Umbilical cord (tissue), 2 donors: ENCODE measurements at places on chromosomes 7 and 10.
A peak's percentile ranks its signal among the peaks of the same experiment; 100 is the strongest.

DNA sequence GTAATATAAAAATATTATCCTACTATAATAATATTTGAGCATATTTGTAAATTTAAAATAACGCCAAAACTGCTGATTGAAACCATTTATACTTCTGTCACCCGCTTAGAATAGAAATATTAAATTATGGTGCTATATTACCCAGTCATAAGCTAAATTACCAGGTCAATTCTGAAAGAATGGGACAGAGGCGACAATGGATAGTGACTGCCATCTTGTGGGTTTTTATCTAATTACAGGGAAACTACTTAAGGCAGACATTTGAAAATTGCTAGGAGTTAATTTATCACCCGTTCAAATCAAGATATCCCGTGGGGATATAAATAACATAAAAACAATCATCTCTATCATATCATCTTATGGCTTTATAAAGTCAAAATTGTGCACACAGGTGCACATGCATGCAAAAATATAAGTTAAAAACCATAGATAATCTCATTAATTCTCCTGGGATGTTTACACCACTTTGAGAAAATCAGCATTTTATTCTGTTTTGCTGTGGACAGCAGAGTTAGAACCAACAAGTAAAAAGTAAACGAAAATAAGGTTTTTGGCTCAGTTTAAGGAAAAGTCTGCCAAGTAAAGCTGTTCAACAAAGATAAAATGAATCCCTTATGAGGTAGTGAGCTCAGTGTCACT, 41.3 kb upstream of the HPSE2 start:
- DNase-seq = peak; percentile 24

- DNase-seq = no peak
Measured at GRCh38 chr10:130244928-130245495, 108.8 kb downstream of the GLRX3 start.

DNA sequence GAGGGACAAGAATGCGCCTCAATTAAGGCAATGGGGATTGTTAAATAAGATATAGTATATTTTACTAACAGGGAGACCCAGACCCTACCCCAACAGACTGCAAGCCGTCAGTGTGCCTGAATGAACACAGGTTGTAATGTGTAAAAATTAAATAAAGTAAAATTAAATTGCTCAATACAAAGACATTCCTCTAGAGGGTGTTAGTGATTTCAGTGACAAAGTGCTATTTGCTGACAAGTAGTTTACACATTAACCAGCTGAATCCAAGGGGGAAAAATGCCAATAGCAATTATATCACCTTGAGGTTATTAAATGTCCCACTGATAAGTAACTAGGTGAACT, 110.5 kb downstream of the EBF3 start:
- DNase-seq = no peak

DNA sequence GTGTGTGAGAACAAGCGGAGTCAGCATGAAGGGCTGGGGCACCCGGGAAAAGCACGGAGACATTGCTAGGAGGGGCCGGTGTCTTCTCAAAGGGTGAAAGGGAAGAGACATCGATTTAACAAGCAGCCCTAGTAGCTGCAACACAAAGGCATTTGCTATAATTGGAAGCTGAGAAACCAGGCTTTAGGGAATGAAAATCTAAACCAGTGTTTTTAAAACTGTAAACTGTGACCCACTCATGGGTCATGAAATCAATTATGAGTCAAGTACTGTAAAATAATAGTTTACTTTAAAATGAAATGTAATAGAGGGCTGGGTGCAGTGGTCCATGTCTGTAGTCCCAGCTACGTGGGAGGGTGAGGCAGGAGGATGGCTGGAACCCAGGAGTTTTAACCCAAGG, 128.7 kb upstream of the RHEB start:
- no peak for DNase-seq

DNA sequence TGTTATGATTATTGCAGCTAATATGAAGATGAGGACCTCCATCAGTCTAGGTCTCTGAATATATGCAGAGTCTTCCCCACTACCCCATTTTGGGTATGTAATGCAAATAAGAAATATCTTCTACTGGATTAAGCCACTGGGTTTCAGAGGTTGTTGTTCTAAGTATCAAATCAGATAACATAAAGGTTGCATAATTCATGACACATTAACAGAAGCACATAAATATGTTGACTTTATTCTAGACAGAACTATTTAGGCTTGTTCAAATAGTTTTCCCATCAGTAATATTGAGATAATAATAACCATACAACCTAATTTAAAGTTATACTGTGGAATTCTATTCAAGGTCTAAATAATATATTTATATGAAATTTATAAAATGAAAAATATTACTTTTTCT, 157.1 kb downstream of the ETV1 start:
- DNase-seq = no peak

- DNase-seq = no peak
Measured at GRCh38 chr10:119431773-119432135, 110.8 kb downstream of the RGS10 start.

GRCh38 chr7:141675436-141676215, 26.3 kb downstream of the DENND11 start:
- no peak for DNase-seq

GRCh38 chr10:92569071-92569470, 4.8 kb downstream of the IDE start:
- DNase-seq = no peak

GRCh38 chr10:77685432-77685831, 47.8 kb upstream of the KCNMA1 start:
- no peak for DNase-seq

GRCh38 chr10:117260084-117260483, 19.2 kb downstream of the SLC18A2 start:
- DNase-seq = peak; percentile 9

DNA sequence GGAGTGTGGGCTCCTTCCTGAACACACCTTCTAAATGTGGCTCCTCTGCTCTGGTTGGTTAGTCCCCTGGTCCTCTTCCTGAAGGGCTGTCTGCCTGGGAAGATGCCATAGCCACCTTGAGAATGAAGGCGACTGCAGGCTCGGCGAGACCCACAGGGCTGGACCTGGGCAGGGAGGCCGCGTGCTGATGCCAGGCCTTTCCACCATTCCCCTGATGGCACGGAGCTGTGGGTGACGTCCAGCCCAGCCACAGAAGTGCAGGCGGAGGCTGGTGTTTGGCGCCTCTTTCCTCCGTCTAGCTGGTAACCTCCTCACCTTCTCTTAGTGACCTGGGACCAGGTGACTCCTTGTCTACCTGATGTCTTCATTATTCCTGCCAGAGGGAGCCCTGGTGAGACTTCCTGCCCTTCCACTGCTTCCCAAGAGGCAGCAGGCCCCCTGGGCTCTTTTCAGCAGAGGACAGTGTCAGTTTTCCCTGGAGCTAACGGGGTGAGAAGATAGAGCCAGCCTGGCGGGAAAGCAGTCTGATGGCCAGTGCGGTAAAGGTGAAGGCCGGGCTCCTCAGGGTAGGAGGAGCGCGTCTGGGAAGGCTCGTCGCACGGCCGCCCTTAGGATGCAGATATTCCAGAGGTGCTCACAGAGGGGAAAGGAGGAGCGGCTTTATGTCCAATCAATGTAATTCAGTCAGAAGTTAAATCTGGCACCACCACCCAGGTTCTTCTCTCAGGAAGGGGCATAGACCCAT, 34.9 kb downstream of the GBX1 start:
- no peak for DNase-seq

GRCh38 chr10:69446650-69447151, 4.6 kb upstream of the TSPAN15 start:
- peak; percentile 49 for DNase-seq

DNA sequence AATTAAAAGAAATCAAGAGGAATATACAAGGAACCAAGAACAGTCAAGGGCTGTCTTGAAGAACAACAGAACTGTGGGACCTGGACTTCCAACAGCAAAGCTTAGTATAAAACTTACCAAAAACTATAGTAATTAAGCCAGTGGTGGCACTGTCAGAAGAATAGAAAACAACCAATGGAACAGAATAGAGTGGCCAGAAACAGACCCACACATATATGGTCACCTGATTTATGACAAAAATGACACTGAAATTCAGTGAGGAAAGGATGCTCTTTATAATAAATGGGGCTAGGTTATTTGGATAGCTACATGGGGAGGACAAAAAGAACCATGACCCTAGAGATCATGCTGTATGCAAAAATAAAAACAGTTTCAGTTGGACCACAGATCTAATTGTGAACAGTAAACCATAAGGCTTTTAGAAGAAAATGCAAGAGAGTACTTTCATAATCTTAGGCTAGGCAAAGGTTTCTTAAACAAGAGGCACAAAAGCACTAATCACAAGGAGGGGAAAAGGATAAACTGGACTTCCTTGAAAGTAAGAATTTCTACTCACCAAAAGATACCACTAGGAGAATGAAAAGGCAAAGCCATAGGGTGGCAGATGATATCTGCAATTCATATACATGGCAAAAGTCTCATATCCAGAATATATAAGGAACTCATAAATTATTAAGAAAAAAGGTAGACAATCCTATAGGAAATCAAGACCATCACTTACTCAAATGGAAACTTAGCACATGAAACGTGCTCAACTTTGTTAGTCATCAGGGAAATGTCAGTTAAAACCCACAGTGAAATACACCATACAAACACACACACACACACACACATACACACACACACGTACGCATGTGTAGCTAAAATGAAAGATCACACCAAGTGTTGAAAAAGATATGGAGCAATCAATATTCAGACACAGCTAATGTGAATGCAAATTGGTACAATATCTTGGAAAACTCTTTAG, 20.8 kb downstream of the HYCC1 start:
- DNase-seq = no peak

- DNase-seq = no peak
Measured at GRCh38 chr7:74056096-74056915, 27.3 kb upstream of the LIMK1 start.

DNA sequence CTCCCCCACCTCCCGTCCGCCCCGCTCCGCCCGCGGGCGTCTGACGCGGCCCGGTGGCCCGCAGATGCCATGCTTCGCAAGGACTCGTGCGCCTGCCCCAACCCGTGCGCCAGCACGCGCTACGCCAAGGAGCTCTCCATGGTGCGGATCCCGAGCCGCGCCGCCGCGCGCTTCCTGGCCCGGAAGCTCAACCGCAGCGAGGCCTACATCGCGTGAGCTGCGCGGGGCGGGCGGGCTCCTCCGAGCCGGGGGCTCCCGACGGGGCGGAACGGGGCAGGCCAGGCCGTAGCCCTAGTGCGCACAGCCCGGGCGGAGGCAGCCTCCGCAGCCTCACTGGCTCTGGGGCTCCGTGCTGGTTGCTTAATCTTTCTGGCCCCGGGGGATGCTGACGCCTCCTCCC, 2.8 kb downstream of the ASIC3 start:
- peak; percentile 74 for DNase-seq

DNA sequence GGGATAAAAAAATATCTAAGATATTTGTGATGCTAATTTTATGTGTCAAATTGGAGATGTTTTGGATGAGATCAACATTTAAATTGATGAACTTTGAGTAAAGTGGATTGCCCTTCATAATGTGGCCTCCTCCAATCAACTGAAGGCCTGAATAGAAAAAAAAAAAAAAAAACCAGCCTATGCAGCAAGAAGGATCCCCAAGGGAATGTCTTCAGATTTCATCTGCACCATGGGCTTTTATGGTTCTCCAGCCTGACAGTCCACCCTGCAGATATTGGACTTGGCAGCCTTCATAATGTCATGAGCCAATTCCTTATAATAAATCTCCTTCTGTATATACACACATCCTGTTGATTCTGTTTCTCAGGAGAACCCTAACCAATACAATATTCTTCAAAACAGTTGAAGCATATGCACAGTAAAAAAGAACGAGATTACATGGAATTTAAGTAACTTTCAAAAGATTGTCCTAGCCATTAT, 316.9 kb upstream of the PLXDC2 start:
- DNase-seq = no peak

DNA sequence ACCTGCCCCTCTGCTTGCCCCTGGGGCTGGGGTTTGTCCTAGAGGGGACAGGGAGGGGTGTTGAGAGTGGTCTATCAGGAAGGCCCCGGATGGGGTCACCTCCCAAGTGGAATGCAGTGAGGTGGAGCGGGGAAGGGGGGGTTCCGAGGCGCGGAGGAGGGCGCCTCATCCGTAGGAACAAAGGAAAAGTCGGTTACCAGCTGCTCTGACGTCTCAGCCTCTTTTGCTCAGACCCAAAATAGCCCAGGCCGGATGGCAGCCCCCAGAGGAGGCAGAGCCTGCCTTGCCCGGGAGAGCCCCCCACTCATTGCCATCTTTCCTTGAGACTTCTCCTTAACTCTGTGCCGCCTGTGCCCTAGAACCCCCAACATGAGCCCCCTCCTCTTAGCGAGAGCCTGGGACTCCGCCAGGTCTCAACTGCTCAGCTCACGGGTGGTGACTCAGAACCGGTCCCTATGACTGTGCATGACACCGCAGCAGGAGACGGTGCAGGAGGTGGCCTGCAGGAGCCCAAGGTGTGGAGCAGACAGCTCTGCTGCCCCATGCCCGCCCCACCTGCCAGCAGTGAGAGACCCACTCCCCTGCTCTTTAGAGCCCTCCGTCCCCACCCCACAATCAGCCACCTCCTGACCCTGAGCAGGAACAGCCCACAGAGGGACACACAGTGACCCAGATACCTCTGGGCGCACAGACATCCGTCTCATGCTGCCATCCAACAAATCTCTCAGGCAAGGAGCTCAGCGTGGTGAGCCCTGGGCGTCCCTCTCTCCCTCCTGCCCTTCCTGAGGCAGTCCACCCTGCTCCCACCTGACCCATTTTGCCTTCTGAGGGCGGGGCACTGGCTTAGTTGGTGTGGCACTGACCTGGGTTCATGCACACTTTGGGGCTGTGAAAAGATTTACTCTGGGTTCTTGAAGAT, 13.1 kb downstream of the STX1A start:
- DNase-seq = no peak

GRCh38 chr7:27139334-27140125, 4.0 kb downstream of the HOXA5 start:
- DNase-seq = no peak

DNA sequence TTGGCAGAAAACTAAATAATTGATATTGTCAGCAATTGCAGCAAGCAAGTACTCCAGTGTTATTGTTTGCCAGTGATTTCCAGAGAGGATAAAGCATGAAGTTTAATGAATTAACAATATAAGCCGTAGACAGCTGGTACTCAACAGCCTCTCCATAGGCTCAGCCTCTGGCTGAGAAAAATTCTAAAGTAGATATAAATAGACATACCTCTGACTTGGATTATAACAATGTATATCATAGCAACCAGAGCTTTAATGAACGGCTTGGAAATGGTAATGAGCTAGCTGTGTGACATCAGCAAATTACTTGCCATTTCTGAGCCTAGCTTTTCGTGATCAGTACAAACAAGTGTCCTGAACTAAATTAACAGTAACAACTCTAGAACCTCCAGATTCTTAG, 1055.4 kb upstream of the AUTS2 start:
- DNase-seq = no peak

GRCh38 chr10:131925011-131925649, 24.3 kb downstream of the PPP2R2D start:
- DNase-seq = no peak

DNA sequence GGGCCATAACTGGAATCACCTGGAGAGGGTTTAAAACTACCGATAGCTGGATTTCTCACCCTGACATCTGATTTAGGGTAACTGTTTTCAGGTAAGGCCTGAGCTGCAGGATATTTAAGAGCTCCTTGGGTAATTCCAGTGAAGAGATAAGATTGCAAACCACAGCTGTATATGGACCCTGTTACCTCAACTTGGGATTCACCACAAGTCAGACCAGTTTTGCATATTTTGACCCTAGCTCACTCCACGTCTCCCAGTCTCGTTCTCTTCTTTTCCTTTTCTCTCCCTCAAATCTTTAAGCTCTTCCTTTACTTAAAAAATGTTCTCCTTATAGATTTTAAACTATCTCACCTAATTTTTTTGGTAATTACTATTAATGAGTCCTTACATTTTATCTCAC, 264.4 kb downstream of the THSD7A start:
- DNase-seq = no peak
